ENCODE measurements at places on chromosomes 11 and 22.

- DNase-seq: peak; percentile 67
Measured at GRCh38 chr22:40348025-40348658, 1.8 kb downstream of the ADSL start.

DNA sequence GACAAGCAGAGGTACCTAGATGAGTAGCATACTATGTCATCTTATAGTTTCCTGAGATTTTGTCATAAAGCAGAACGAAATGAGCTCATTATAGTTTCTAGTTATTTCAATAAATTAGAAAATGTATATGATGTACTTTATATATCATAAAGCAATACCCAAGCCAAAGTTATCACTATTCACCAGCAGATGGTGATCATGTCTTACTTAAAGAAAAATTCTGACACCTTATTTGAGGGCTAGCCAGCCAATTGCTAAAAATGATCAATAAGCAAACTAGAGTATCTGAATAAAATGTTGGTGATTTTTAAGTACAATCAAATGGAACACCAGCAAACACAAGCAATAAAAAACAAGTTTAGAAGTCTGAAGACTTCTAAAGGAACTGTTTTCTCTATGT lies 44.1 kb downstream of the RSF1 start:
- DNase-seq: peak; percentile 25

DNA sequence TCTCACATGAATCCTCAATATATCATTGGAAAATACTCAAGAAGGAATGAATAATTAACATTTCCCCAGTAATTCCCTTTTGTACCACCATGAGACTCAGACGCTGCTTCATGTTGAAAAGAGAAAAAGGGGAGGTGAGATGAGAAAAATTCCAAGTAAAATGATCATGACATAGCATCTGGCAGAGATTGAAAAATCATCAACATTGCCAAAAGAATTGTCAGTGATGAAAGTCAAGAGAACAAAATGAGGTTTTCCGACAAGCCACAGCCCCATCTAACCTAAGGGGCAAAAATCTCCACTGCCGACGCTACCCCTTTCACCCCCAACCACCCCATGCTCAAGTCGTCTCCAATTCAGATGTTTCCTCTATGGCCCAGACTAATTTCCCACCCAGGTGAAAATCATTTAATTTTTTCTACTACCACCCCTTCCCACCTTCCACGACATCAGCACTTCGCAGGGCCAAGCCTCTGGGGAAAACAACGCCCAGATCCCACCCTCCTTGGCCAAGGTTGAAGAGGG lies 1.2 kb downstream of the RAB6A start:
- DNase-seq: peak; percentile 43

GRCh38 chr11:61599968-61600710 lies 19.3 kb upstream of the SYT7 start:
- DNase-seq: no peak

DNA sequence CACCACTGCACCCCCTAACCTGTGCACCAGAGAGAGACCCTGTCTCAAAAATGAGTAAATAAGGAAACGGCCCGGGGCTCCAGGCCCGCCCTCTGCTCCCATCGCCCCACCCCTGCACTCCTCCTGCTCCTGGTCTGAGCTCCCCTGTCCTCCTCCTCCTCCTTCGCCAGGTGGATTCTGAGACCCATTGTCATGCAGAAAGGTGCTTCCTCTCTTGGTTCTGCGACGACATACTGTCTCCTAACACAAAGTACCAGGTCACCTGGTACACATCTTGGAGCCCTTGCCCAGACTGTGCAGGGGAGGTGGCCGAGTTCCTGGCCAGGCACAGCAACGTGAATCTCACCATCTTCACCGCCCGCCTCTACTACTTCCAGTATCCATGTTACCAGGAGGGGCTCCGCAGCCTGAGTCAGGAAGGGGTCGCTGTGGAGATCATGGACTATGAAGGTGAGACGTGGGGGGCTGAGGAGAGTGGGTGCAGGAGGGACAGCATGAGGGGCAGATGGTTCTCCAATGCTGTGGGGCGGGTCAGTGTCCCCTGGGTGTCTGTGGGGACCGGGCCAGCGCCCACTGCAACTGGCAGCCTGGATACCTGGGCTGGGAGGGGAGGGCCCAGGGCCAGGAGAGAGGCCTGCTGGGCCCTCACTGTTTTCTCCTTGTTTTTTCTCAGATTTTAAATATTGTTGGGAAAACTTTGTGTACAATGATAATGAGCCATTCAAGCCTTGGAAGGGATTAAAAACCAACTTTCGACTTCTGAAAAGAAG lies 3.1 kb upstream of the APOBEC3D start:
- DNase-seq: no peak

DNA sequence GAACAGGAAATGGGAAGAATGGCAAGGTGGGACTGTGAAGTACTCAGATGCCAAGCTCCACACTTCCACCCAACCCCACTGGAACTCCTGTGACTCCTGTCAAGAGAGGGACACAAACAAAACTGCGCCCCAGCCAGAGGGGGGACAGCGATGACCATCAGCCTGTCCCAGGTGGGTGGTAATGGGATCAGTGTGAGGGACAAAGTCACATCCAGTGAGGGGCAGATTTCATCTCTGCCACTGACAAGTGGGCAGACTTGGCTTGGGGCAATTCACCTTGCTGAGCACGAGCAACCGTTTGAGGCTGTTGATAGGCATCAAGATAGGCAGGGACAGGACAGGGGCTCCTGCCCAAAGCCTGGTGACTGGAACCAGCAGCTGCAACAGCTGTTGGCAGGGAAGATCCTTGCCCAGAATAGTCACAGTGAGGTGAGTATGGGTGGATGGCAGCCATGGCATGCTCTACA lies 105.4 kb upstream of the PITPNB start:
- no peak for DNase-seq

- DNase-seq: no peak
Measured at GRCh38 chr11:76739798-76740197, 43.4 kb upstream of the TSKU start.

DNA sequence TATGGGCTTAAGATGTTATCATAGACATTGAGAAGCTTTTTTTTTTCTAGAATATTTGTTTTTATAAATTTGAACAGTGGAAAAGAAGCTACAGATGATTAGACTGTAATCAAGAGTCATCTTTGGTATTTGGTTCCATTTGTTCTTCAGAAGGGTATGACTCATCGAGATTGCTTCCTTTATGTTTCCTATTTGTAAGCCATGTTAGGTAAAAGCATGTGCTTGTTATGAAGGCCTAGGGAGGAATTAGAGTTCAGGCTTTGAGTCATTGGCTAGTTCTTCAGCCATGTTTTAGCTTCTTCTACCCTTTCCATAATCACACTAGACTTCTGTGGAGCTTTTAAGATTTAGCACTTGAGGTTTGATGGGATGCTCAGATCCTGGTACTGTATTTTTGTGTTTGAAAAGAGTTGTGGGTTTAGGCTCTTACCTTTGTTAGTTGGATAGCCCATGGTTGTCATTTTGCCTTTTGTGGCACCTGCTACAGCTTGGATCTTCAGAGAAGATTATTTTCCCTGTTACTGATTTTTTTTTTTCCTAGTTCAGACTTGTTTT lies 44.3 kb downstream of the POLD3 start:
- peak; percentile 90 for DNase-seq

DNA sequence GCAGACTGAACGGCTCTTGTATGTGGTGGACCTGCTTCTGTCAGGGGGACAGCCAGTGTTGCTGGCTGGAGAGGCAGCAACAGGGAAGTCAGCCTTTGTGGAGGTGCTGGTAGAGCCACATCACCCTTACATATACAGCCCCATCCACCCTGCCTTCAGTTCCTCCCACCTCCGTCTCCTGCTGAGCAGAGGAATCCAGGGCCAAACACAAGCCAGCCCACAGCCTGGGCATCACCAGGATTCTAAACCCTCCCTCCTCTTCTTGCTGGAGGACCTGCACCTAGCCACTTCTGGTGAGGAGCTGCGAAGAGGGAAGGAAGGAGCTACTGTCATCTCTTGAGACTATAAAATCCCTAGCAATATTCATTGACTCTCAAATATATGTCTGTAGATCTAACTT lies 51.6 kb downstream of the DNHD1 start:
- DNase-seq: no peak
